ENCODE measurements at places on chromosomes 5 and 9.
A peak's percentile ranks its signal among the peaks of the same experiment; 100 is the strongest.

GRCh38 chr9:121447321-121447834 is 52.3 kb downstream of the GGTA1 start:
- peak; percentile 35 for DNase-seq

- DNase-seq, result no peak
Observed at GRCh38 chr5:138953387-138954256, 78.5 kb upstream of the LRRTM2 start.

- no peak for DNase-seq
Observed at GRCh38 chr5:139863855-139864558, 68.4 kb downstream of the PSD2 start.

- no peak for DNase-seq
Observed at GRCh38 chr9:98742325-98743280, 33.9 kb upstream of the GABBR2 start.

DNA sequence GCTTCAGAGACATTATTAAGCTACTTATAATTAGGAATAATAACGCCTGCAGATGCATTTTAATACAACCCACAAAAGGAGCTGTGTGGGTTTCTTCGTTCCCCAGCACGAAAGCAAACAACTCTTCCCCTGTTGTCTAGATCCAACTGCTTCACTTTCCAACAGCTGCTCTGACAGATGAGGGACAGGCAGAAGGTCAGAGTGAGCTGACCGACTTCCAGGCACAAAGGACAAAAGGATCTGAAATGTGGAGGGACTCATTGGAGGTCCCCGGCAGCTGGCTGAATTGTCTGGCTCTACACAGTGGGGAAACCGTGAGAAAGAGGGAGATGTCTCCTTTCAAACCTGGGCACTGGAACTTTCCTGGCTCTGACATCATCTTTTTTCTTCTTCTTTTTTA is 79.1 kb upstream of the ALDH1B1 start:
- no peak for DNase-seq

GRCh38 chr9:7983490-7983889 is 183.9 kb upstream of the DMAC1 start:
- DNase-seq, result no peak

GRCh38 chr5:112921026-112921832 is 798 bp downstream of the REEP5 start:
- DNase-seq, result no peak

DNA sequence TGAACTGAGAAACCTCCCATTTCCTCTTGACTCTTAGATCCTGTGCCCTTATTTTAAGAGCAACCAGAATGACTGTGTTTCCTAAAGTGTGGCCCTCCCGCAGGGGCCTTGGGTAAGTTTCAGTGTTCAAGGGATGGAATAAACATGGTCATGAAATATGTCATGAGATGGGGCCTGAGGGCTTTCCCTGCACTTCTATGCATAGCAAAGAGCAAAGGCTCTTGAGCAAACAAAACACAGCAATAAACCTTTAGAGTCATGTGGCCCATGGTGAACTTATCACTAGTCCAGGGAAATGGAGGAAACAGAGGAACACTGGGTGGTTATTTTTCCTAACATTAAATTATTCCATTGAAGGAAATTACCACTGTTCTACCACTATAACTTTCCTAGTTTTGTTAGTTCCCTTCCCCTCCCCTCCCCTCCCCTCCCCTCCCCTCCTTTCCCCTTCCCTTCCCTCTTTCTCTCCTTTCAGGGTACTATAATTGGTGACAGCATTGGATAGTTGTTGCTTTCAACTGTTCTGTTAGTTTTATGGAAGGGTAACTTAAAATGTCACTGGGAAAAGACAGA is 72.4 kb downstream of the CTSL start:
- DNase-seq, result no peak

DNA sequence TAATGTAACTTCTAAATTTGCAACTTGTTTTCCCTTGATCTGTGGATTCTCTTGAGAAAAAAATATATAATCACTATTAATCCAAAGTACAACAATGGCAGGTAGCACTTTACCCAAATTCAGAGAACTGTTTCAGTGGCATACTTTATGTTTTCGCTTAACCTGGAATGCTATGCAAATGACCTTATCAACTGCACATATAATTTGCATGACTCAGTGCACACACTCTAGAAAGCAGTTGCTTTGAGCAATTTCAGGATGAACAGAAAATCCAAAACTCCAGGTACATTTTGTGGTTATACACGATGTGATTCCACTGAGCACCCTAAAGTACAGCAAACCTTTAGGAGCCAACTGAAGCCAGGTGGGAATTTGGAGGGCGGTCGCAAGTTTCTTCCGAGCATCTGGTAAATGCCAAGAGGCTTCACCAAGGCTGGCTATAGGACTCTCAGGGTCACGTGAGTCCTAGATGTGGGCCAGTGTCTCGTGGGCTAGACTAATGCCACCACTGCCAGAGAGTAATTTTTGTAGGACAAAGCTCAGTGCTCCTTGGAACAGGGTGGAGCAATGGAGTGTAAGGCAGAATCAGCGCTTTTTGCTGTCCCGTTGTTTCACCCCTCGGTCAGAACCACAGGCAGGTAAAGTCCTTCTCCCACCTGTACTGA is 37.3 kb downstream of the DMGDH start:
- DNase-seq, result no peak

DNA sequence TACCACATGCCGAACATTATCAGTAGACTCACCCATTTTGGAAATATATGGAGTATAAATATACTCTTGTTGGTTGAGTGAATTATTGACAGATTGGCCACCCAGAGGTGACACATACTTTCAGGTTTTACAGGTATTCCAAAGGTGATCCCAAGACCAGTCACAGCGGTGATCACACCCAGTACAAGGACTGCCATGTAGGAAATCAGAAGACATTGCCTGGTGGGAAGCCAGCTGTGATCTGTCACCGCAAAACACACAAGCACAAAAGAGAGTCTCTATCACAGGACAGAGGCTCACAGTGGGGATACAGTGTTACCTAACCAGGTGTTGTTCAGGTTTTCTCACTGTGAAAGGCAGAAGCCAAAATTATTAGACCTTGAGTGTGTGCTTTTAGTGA is 15.8 kb downstream of the BTF3 start:
- DNase-seq, result no peak
